ENCODE measurements at places on chromosomes 2 and 18.

- no peak for DNase-seq
These were observed 163.2 kb upstream of the SLC1A4 start for GRCh38 chr2:64825831-64826491.

GRCh38 chr18:30248056-30248455, 794.5 kb downstream of the DSC3 start:
- no peak for DNase-seq

GRCh38 chr2:144270951-144271350, 249.0 kb downstream of the ZEB2 start:
- DNase-seq: no peak

DNA sequence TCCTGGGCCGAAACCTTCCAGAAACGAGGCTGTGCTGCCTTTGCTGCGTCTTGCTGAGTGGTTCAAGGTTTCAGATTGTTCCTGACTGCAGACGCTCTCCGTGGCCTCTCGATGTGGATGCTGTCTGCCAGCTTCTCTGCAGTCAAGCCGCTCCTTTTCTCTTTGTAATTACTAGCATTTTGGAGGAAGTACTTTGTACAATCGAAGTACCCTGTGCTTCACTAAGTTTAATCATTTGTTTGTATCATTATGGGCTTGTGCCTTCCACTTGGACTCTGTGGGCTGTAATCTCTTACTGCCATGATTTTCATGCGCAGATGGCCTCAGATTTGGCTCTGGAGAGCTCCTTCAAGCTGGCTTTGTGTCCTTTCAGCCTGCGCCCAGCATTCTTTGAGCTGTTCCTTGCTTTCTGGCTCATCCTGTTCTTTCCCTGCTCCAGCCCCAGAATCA, 49.3 kb downstream of the TRAF3IP1 start:
- DNase-seq: no peak

DNA sequence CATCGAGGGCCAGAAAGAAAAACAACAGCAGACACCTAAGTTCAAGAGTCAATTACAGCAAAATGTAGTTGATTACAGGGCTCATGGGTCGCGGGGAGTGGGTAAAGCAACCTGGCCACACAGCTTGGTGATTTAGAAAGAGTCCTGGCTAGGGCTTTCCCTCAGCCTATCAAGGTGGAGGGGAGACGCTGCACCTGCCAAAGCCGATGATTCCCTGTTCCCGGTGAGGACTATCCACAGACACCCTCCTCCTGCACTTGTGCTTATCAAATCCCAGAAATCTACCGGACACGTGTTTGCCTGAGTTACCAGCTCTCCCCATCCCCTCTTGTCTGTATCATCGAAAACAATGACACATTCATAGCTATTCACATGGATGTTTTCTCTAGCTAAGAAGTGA, 7.0 kb upstream of the SOX11 start:
- no peak for DNase-seq

- no peak for DNase-seq
These were observed 91.4 kb upstream of the BCL2L11 start for GRCh38 chr2:111029181-111029927.

DNA sequence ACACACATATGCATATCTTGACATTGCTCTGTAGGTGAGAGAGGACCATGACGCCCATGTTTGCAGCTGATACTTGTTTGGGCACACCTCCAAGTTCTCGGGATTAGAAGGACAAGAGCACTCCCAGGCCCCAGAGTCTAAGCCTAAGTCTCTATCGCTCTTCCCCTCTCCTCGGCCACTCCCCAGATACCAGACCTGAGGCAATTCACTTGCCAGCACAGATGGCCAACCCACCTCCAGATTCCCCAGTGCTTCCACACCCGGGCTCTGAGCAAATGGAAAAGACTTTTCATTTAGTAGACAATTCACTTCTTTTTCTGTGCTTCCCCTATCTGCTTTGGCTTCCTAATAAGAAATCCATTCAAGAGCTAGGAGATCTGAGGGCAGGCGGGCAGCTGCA, 32.9 kb downstream of the EHD3 start:
- DNase-seq: no peak

- DNase-seq: peak; percentile 4
These were observed 2.7 kb upstream of the LCT start for GRCh38 chr2:135839713-135840112.

- no peak for DNase-seq
These were observed 40.7 kb downstream of the SLC66A2 start for GRCh38 chr18:79910563-79911343.

DNA sequence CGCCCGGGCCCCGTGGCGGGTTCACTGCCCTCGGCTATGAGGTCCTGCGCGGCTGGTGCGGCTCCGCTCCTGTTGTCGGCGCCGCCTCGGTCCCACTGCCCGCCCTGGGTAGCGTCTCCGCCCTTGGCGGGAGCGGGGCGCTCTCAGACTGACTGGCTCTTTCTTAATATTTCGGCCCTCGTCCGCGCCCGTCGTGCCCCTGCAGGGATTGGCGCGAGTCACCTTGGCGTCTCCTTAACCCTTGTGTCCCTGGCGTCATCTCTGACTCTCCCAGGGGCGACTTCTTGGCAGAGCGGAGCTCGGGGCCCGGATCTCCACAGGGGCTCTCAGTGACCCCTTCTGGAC, 1.3 kb downstream of the PTMA start:
- DNase-seq: no peak

- peak; percentile 25 for DNase-seq
These were observed 34.1 kb downstream of the ASAP2 start for GRCh38 chr2:9240745-9241144.

GRCh38 chr2:180690611-180691010, 289.8 kb upstream of the UBE2E3 start:
- no peak for DNase-seq

DNA sequence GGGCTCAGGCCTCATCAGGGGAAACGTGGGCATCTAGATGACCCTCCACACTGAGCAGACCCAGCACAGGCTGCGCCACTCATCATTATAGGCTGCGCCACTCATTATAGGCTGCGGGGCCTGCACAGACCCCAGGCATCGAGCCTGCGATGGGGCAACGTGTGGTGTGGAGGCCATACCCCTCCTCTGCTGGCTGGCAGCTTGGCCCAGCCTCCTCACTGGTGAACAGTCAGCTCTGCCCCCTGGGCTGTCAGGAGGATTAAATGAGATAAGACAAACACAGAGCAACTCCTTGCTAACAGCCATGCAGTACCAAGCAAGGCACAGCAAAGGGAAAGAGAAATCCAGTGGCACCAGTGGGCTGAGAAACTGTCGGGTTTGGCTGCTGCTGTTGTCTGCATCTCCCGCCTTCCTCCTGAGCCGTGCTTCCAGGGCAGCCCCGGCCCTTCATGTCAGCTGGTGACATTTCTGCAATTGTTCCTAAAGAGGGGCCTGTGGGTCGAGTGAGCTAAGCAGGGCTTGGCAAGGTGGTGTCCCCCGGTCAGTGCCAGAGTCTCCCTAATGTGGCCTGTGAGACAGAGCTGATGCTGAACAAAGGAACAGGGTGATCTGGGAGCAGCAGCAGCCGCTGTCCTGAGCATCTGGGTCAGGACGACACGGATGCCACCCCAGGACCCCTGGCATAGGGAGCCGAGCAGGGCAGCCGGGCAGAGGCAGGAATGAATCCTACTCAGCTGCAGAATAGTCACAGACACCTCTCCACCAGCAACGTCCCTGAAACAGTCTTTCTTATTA, 48.7 kb downstream of the RRM2 start:
- DNase-seq: no peak

DNA sequence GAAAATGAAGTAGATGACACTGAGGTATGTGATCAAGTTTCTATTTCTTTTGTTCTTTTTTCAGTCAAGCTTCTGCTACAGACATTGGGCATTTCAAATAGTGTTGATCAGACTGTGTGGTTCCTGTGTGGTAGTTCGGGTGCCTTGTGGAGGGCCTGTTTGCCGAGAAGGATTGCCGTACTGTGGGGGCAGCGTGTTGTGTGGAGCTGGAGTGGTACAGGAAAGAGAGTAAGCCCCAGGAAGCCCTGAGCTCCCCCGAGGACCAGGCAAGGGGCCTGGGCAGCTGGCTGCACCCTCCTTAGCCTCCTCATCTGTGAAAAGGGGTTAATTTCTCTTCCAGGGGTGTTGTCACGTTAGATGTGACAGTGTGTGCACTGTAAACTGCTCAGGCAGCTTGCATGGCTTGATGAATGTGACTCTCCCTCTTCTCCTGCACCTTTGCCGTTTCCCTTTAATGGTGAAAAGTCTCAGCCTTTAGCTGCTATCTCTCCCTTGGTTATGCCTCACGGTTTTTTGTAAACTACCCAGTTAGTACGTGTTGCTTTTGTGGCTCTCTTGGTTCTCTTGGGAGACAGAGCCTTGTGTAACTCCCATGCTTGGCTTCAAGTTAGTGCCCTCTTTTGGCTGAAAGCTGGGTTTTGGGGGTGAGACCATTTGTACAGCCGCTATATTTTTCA, 19.5 kb downstream of the C2orf74 start:
- DNase-seq: no peak

Measured in activated T-cell treated with anti-CD3 and anti-CD28 coated beads, Interleukin-2, amount 50 U/mL, for 48 hours (primary cell).